ENCODE measurements at places on chromosomes 16 and 17.
A peak's percentile ranks its signal among the peaks of the same experiment; 100 is the strongest.

GRCh38 chr17:80775863-80776262, 215.8 kb upstream of the CHMP6 start:
- no peak for DNase-seq

- DNase-seq: peak; percentile 22
Observed at GRCh38 chr16:53865494-53865863, 161.5 kb downstream of the FTO start.

DNA sequence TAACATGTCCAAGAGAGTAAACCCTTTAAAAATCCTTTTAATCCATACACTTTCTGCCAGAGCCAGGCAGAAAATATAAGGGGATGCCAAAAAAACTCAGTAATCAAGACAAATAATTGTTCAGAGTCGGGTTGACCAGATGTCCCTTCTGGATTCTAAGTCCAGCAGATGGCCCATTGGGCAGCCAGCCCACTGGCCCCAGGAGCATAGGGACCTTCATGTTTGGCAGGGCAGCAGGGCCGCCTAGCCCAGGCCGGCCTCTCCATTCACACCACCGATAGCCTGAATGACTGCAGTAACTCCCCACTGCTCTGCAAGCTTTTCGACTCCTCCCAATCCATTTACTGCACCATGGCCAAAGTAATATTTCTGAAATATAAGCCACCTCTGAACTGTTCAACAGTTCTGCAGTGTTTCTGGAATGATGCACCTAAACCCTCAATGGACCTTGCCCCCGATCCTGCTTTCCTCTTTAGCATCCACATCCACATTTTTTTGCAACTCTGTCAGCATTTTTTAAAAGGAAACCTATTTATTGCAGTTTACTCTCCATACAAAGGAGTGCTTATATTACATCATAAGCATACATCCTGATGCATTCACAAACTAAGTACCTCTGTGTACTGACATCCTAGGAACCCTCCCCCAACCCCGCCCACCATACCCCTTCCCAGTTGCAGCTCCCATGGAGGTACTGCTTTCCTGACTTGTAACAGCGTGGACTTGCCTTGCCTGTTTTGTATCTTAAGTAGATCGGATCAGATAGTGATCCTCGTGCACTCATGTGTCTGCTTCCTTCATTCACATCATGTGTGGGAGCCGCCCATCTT, 46.4 kb downstream of the LDHD start:
- no peak for DNase-seq

DNA sequence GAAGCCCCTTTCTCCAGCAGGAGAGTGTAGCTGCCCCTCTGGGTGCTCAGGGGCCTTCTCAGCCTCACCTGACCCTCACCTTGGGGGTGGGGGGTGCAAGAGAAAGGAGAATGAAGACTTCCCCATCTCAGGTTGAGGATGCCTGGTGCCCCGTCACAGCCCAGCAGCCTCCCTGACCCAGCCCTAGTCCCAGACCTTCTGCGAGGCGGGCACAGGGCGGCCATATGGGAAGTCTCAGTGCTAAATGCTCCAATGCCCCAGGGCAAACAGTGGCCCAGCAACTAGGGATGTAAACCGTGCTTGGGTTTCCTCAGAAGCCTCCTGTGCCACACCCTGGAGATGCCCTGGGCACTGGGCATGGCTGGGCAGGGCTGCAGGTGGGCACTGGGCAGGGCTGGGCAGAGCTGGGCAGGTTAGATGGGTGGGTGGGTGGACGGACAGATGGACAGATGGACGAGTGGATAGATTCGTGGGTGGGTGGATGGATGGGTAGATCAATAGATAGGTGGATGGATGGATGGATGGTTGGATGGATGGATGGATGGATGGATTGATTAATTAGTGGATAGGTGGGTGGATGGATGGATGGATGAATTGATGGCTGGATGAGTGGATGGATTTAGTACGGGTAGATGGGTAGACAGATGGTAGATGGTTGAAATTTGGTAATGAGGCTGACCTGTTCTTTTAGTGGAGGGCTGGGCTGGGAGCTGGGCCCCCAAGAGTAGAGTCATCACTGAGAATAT, 16.8 kb downstream of the TPSD1 start:
- DNase-seq: peak; percentile 56

- DNase-seq: no peak
Observed at GRCh38 chr16:10070591-10070990, 111.6 kb downstream of the GRIN2A start.

DNA sequence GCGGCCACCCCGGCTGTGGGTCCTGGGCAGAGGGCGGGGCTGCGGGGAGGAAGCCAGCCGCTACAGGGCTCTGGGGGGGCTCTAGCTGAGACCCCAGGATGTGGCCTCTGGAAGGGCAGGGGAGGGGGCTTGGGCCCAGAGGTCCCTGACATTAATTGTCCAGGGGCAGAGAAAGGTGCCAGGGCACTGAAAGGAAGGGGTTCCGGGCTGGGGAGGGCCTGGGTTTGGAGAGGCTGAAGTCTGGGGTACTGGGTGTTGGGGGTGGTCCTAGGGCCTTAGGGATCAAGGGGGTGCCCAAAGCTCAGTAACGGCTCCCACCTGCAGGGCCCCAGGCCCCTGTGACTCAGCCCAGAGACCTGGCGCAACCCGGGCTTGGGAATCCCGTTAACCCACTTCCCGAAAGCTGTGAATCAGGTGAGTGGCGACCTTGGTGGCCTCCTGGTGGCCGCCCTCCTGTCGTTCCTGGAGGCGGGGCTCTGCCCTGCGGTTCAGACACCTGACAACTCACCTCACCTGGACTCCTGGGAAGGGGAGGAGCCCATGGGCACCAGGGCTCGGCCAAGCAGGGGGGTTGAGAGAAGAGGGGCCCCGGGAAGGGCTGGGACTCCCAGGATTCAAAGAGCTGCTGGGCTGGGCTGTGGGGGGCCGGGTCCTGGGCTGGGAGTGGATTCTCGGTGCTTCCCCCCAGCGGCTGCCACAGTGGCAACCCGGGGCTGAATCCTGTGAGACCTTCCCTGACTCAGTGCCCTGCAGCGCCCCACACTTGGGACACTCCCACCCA, 465 bp upstream of the PRSS22 start:
- peak; percentile 79 for DNase-seq

- no peak for DNase-seq
Observed at GRCh38 chr17:41052566-41052965, 2.5 kb downstream of the KRTAP2-2 start.

GRCh38 chr16:2205967-2206313, 686 bp downstream of the MLST8 start:
- DNase-seq: peak; percentile 81

GRCh38 chr16:75506574-75506973, 11.3 kb upstream of the CHST6 start:
- no peak for DNase-seq

GRCh38 chr16:6643080-6643686, 689.5 kb upstream of the RBFOX1 start:
- DNase-seq: no peak

DNA sequence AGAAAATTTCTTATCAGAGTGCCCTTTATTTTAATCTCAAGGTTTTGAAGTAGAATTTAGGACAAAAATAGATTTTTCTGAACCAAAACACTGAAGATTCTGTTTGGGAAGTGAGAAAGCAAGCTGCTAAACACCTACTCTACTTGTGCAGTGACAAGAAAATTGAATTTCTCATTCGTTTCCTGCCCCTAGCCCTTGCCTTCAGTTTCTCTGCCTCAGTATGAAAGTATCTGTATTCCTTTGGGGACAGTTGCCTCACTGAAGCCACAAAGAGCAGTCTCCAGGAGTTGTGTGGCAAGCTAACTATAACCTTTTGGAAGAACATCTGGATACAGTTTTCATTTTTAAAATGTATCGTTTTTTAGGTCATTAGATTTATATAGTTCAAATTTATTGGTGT, 19.7 kb downstream of the MOSMO start:
- DNase-seq: no peak

DNA sequence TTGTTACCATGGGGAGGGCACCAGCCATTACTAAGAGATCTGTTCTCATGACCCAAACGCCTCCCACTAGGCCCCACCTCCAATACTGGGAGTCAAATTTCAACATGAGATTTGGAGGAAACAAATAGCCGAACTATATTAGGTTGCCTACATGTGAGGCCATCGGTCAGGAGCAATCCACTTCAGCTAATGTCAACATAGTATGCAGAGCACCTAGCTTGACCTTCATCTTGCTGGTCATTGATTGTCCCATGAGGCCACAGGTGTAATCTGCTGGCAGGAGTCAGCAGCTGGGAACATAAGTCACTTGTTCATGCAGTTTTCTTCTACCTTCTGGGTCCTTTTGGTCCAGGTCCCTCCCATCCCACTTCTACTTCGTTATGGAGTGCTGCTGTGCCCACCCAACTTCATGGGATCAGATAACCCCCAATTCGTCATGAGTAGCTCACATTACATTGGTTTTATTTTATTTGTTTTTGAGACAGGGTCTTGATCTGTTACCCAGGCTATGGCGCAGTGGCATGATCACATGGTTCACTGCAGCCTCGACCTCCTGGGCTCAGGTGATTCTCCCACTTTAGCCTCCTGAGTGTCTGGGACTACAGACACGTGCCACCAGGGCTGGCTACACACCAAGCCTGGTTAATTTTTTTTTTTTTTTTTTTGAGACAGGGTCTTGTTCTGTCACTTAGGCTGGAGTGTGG, 5.9 kb upstream of the KPNA2 start:
- no peak for DNase-seq

Measured in H7 (cell line).